ENCODE measurements at places on chromosomes 3 and 15.

- DNase-seq: no peak
Observed at GRCh38 chr3:43259626-43260025, 26.7 kb upstream of the SNRK start.

DNA sequence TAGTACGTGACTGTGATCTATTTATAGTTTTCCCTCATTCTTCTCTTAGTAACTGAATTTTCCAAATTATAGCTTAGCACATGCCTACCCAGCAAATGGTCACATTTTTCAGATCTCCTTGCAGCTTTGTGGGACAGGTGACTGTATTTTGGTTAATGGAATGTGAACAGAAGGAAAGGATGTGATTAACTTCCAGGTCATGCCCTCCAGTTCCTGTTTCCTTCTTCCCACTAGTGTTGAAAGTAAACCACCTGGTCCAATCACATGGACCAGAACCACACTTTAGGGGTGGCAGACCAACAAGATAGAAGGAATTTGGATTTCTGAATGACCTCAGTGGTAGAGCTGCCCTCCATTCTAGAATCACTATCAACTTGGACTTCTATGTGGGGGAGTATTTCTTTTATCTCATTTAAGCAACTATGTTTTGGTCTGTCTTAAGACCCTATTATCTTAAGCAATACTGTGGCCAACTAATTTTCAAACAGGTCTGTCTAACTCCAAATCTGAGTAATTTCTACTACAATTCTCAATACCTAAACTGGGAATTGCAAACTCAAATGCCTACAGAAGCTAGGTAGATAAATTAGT lies 76.0 kb upstream of the TSC22D2 start:
- DNase-seq: no peak

DNA sequence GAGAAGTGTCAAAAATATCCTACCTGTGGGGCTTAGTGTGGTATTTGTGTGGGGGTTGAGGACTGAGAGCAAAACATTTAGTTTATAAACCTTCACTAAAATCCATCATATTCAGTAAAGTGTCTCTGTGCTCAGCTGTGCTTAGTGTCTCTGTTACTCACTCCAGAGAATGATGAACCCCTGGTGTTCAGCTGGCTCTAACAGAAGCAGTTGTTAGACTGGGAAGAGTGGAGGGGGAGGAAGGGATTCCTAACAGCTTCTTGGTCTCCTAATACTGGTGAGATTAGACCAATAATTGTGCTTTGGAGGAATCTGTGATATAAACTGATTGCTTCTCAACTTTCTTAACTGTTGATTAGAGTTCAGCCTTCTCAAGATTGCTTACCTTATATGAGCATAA lies 1123.5 kb downstream of the ROBO2 start:
- DNase-seq: no peak

DNA sequence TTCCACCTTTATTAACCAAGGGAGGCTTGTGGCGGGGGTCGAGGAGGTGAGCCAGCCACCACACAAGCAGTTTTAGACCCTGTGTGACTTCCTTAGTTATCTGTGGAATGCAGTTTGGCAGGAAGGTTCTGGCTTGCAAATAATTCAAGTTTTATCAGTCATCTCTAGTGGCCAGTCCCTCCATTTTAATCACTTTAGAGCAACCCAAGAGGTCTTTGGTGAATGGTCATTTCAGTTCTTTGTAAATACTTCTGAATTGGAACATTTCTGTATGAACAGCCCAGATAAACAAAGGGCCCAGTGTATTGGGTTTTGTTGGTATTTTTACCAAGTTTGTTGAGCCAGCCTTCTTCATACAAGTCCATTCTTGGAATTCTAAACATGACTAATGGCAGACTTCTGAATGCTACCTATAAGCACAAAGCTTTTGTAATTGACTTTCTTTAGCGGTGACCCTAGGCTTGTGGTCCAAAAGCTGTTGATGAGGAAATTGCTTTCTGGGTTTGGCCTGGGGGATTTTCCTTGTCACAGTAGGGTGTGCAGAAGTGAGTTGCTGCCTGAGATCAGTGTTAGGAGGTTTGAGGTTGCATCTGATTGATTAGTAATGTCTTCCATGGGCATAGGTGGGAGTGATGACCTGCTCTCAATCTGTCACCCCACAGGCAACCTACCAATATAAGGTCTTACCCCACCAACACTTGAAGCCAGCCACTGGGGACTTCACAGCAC lies 193.3 kb upstream of the TOPAZ1 start:
- no peak for DNase-seq

GRCh38 chr3:114092151-114093015 lies 35.8 kb downstream of the QTRT2 start:
- no peak for DNase-seq

DNA sequence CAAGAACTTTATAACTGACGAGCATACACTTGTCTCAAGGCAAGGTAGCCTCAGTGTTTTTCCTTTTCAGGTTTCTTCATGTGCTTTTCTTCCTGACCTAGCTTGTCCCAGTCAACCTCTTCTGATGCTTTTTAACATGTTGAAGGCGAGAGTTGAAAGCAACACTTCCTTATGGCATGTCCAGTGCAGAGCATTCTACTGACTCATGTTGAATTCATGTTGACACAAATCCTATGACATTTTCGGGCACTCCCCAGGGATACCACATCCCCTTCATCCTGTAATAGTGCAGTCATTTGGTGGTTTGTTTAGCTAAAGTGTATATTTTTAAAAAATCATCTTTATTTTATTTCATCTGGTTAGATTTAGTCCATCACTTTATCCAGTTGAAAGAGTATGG lies 75.9 kb upstream of the CBLB start:
- DNase-seq: no peak

DNA sequence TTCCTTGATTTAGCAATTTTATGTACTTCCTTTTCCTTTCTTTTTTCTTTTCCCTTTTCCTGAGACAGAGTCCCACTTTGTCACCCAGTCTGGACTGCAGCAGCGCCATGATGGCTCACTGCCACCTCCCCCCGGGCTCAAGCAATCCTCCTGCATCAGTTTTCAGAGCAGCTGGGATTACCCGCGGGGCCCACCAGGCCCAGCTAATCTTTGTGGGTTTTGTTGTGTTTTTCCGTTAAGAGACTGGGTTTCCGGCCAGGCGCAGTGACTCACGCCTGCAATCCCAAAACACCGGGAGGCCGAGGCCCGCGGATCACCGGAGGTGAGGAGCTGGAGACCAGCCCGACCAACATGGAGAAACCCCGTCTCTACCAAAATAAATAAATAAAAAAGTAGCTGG lies 17.7 kb downstream of the GOLGA8S start:
- no peak for DNase-seq

DNA sequence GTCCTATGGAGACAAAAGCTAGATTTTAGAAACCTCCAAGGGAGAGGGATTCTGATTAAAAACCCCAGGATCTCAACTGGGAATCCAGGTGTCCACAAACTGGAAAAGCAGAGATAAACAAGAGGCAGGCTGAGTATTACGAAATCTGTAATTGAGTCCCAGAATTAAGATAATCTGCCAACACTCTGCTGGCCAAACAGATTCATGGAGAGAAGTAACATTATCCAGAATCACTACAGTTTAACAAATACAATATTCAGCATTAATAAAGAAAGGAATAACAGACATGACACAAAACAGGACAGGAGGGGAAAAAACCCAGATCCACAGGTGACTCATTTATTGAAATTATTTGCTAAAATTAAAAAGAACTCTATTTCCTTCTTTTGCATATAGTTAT lies 227.2 kb upstream of the NANOGP8 start:
- DNase-seq: no peak

DNA sequence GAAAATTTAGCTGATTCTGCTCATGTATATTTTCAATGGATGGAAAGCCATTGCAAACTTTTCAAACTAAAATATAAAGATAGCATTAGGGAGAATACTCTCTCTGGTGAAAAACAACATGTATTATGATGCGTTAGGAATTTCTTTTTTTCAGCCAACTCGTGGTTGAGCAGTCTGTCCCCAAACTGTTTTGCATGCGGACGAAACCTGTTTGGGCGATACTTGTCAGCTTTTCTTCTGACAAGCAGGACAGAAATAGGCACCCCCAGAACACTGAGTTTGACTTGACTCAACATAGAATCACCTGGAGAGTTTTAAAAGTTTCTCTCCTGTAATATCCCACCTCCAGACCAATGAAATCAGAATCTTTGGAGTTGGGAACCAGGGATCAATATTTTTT lies 417.5 kb upstream of the TPRG1 start:
- no peak for DNase-seq

DNA sequence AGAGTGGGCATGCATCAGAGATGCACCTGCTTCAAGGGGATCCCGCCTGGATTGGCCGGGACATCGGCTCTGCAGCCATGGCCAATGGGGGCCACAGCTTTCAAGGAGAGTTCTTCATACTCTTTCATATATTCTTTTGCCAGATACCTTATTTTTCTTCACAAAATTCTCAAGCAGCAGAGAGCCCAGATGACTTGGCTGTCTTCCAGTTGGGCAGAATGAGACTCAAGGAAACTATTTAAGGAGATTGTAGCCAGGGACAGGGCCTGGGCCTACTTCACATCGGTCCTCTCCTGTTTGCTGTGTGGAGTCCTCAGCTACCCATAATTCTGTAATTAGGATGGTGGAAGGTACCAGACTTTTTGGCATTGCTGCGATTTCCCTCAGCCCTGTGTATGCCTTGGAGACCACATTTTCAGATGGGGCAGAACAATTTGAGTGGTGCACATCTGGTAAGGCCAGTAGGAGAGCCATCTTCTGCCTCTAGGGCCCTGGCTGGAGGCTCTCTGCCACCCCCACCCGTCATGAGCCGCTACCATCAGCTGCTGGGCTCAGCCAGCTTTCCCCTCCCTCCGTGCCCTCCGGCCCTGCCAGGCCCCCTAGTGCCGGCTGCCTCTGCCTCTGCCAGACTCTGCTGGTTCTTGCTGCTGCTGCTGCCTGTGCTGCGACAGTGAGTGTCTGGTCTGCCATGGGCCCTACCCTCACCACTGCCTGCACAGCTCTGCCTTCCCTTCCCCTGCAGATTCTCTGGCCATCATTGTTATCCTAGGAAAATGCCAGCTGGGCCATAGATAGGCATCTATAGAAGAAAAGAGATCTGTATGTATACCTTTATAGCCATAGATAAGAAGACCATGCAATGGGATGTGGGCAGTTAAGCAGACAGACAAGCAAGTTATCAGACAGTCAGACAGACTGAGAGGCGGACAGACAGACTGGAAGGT lies 6.7 kb downstream of the PLIN1 start:
- no peak for DNase-seq

DNA sequence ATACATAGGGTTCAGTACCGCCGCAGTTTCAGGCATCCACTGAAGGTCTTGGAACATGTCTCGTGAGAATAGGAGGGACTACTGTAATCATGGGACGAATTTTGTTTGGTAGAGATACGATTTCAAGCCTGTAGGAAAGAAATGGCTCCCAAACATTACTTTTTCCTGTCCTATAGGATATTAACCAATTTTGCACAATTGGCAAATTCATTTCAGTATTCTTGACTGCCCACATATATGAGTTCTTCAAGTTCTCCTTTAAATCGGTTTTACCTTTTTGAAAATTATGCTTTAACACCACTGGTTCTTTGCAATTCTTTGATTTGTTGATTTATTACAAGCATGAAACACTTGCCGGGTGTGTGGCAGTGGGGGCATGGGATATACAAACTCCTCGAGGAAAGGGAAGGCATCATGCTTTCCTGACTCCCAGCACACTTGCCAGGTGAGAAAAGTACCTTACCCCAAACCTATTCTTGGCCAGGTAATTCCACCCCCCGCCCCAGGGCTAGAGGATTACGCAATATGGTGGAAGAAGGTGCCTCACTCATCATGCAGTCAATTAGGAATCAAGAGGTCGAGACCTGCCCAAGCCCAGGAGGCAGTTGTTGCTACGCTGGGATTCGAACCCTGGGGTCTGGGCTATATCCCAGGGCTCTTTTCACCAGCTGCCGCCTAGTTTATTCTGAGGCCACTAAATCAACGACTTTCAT lies 584 bp upstream of the LARS2 start:
- DNase-seq: no peak
